ENCODE measurements at places on chromosomes 4 and X.

GRCh38 chr4:180059216-180059881 is 2183.9 kb upstream of the TENM3 start:
- DNase-seq = peak; percentile 7

DNA sequence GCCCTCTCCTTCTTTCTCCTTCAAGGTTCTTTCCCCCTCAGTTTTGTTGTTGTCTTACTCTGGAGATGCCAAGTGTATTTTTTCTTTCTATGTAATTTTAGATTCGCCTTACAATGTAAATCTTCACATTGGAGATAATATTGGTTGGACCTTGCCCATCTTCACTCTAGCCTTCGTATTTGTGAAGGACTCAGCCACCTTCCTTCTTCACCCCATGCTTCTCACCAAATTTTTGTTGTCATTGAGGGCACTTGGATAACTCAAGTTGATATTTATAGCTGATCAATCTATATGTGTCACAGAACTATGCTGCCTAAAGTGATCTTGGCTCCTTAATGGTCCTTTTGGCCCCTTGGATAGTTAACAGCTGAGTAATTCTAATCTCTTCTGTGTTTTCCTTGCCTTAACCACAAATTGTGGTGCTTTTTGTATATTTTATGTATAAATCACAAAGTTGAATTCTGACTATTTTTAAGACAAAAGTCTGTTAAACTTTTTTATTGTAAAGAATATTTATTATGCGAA is 6.5 kb downstream of the SPRY1 start:
- no peak for DNase-seq

DNA sequence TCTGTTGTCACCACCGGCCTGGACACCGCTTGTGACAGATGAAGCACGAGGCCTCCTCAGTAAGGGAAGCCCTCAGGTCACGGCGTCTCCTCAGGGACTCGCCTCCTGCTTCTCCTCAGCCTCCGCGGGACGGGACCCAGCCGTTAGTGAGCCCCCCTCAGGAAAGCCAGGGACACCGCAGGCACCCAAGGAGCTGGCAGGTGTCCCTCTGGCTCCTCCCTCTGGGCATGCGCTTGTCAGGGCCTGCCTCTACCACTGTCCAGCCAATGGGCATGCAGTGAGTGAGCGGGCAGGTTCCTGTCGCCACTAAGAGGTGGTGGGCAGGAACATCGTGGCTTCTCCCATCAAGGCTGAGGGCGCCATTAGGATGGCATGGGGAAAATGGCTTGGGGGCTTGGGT is 23.5 kb upstream of the CT55 start:
- no peak for DNase-seq

DNA sequence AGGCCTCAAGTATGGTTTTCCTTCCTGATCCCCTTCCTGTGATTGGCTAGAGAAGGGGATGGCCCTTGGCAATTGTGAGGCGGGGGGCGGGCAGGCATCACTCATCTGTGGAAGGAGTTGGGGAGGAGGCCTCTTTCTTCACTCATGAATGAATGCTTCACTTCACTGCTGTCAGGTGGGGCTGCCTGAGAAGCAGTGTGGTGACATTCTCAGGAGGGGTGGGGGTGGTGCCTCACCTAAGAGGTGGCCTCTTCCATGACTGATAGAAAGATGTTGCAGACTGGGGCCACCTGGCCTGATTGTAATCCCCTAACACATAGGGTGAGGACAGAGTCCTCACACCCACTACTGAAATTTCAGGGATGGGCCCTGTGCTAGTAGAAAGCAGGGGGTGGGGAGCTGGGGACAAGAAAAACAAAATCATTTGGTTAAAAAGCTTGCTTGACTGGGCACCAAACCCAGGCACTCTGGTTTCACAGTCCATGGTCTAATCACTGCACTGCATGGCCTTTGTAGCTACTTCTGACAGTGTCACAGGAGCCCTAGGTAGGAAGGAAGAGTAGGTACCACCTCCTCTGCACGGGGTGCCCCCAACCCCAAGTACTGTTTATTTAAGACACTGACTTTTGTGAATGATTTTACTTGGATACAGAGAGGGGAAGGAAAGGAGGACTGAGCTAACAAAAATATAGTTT is 5.6 kb upstream of the HOPX start:
- DNase-seq = no peak

DNA sequence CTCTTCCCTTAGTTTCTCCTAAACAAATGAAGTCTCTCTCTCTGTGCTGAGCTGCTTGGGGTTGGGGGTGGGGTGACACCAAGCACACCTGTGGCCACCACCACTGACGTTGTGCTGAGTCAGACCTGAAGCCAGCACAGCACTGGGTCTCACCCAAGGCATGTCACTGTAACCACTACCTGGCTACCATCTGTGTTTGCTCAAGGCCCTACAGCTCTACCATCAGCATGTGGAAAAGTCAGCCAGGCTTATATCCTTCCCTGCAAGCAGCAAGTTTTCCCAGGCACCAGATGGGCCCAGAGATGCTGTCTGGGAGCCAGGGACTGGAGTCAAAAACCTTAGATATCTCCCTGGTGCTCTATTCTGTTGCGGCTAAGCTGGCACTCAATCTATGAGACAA is 6.9 kb downstream of the CXCL10 start:
- peak; percentile 42 for DNase-seq
